ENCODE measurements at places on chromosomes 13 and 19. TPM values are rescaled to one million over a fixed set of nuclear protein-coding genes. Genes with fewer than 3 reads are reported as not detected.

- no peak for DNase-seq
Measured at GRCh38 chr13:107845911-107846310, 369.4 kb downstream of the LIG4 start.

The EPSTI1 gene
- total RNA-seq, result 0.53 TPM

The QPCTL gene
- 11.6 TPM for total RNA-seq

The PODNL1 gene
- total RNA-seq, result 0.38 TPM

DNA sequence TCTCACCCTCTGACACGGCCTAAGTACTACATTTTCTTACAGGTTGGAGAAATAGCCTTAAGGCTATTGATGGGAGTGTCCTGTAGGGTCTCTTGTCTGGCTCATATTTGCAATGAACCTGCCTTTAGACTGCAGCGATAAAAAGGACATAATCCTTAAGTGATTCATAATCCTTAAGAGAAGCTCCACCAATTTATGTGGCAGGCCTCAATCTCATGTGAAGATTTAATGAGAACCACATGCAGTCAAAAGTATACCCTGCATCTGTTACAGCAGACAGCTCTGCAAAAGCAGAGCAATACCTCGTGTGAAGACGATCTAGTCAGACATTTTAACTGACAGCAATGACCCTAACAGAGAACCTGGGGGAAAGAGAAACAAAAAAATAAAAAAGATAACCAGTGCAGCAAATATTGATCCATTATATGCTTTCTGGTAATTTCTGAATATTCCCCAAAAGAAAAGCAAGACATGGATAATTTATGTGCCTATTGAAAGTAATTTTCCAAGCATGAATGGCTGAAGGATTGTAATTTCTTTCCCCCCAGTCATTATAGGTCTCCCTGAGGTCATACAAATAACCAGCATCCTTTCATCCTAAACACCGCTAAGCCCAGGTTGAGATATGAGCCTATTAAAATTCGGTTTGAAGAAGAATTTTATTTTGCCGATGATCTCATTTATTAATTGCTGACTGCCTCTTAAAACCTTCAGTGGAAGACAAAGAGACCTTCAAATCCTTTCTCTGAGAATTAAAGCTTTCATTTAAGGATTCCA, 321.8 kb upstream of the NBEA start:
- DNase-seq, result no peak
